Cerebellum (tissue), 4 donors: ENCODE measurements at places on chromosomes 5 and 9. TPM values are rescaled to one million over a fixed set of nuclear protein-coding genes. Genes with fewer than 3 reads are reported as not detected.

The FCN1 gene
- 0.27 TPM for total RNA-seq

The SLC25A46 gene
- 108 TPM for total RNA-seq

The PKD2L2 gene
- not detected for total RNA-seq

The DND1 gene
- 0.73 TPM for total RNA-seq

The CATSPER3 gene
- 0.45 TPM for total RNA-seq

The ADGRD2 gene
- 1.5 TPM for total RNA-seq

The KLF9 gene
- total RNA-seq, result 2.8 TPM

The MEIKIN gene
- total RNA-seq, result not detected

The INSL6 gene
- not detected for total RNA-seq

The PLK2 gene
- total RNA-seq, result 123 TPM

The GRXCR2 gene
- total RNA-seq, result not detected

The SEC24A gene
- 23.4 TPM for total RNA-seq
